Tibial artery (tissue), 4 donors: ENCODE measurements at places on chromosomes 6 and 20.

- H3K27ac ChIP-seq, result no peak overlapping the region
- DNase-seq, result no peak
- no peak overlapping the region for H3K4me3 ChIP-seq
- no peaks in the 10 kb centered on the region for H3K36me3 ChIP-seq
- H3K27me3 ChIP-seq, result no peaks in the 10 kb centered on the region
These were observed 146.0 kb upstream of the BEND6 start for GRCh38 chr6:56808871-56809359.

- H3K27ac ChIP-seq, result peak overlapping the region; percentile 40
- DNase-seq, result no peak
- no peak overlapping the region for H3K4me3 ChIP-seq
- H3K4me1 ChIP-seq, result peaks cover 23% of the 10 kb centered on the region
- no peaks in the 10 kb centered on the region for H3K36me3 ChIP-seq
These were observed 89.3 kb upstream of the JAG1 start for GRCh38 chr20:10763112-10763511.

- no peaks in the 10 kb centered on the region for H3K4me1 ChIP-seq
- H3K4me3 ChIP-seq, result no peak overlapping the region
- peaks cover 40% of the 10 kb centered on the region for H3K36me3 ChIP-seq
- H3K27me3 ChIP-seq, result no peaks in the 10 kb centered on the region
These were observed 29.1 kb upstream of the CALHM6 start for GRCh38 chr6:116431964-116432595.

GRCh38 chr20:11958855-11959254 lies 41.2 kb downstream of the BTBD3 start:
- no peaks in the 10 kb centered on the region for H3K4me1 ChIP-seq
- H3K4me3 ChIP-seq, result no peak overlapping the region
- no peaks in the 10 kb centered on the region for H3K36me3 ChIP-seq
- no peak for DNase-seq
- no peaks in the 10 kb centered on the region for H3K27me3 ChIP-seq

DNA sequence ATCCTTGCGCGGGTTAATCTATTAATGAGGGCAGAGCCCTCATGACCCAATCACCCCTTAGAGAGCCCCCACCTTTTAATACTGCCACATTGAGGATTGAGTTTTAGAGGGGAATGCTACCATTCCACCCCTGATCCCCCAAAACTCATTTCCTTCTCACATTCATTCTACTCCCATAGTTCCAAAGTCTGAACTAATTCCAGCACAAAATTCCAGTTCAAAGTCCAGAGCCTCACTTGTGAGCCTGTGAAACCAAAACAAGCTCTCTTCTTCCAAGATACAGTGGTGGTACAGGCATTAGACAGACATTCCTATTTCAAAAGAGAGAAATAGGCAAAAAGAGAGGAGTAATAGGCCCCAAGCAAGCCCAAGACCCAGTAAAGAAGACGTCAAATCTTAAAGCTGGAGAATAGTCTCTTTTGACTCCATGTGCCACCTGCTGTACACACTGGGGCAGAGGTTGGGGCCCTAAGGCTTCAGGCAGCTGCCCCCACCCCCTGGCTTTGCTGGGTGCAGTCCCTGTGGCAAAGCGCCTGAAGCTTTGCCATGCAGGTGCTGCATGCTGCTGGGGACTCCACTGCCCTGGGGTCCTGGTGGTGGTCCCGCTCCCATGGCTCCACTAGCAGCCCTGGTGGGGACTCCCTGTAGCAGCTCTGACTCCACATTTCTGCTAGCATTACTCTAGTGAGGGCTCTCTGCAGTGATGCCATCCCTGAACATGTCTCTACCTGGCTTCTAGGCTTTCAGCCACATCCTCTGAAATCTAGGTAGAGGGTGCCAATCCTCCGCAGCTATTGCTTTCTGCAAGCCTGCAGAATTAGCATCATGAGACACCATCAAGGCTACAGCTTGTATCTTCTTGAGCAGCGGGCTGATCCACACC lies 41.3 kb downstream of the RSPH3 start:
- DNase-seq, result no peak
- H3K27ac ChIP-seq, result no peak overlapping the region
- H3K27me3 ChIP-seq, result no peaks in the 10 kb centered on the region

- H3K27me3 ChIP-seq, result no peaks in the 10 kb centered on the region
- no peak overlapping the region for H3K27ac ChIP-seq
- H3K4me1 ChIP-seq, result peaks cover 19% of the 10 kb centered on the region
- no peaks in the 10 kb centered on the region for H3K36me3 ChIP-seq
- no peak overlapping the region for H3K4me3 ChIP-seq
These were observed 265.6 kb upstream of the JAG1 start for GRCh38 chr20:10939331-10939941.

GRCh38 chr6:13573669-13574110 lies 711 bp upstream of the SIRT5 start:
- DNase-seq, result peak; percentile 32
- H3K27me3 ChIP-seq, result peaks cover 5% of the 10 kb centered on the region
- H3K4me1 ChIP-seq, result peaks cover 4% of the 10 kb centered on the region

- H3K4me3 ChIP-seq, result peak overlapping the region; percentile 98
- no peaks in the 10 kb centered on the region for H3K27me3 ChIP-seq
- DNase-seq, result peak; percentile 48
These were observed 2.0 kb downstream of the TBX18 start for GRCh38 chr6:84762220-84763002.

DNA sequence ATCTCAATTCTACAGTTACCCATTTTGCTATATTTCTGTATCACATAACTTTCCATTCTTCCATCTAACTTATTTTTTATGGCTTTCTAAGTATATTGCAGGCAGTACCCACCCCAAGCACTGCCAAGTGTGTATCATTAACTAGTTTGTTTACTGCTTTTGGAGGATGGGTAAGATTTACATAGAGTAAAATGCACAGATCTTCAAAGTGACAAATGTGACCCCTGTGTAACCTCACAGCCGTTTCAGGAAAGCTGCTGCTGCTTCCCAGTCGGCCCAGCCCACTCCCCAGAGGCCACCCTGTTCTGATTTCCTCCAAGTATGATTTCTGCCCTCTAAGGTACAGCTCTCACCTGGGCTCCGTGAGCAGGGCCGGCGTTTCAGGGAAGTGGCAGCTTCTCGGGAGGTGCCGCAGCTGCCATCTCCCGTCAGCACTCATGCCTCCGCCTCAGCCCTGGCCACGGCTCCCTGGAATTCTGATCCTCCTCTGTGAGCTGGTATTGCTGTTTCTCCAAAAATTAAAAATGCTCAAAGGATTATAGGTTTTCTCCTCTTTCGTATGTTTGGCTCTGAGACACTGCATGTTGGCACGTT lies 15.0 kb upstream of the MAP1LC3A start:
- no peak for DNase-seq
- H3K4me1 ChIP-seq, result no peaks in the 10 kb centered on the region
- H3K4me3 ChIP-seq, result no peak overlapping the region
- no peak overlapping the region for H3K27ac ChIP-seq
- H3K36me3 ChIP-seq, result peaks cover 31% of the 10 kb centered on the region

GRCh38 chr6:80197474-80197873 lies 91.0 kb downstream of the BCKDHB start:
- DNase-seq, result no peak
- no peak overlapping the region for H3K4me3 ChIP-seq
- no peaks in the 10 kb centered on the region for H3K36me3 ChIP-seq
- no peaks in the 10 kb centered on the region for H3K4me1 ChIP-seq

- peaks cover 9% of the 10 kb centered on the region for H3K4me1 ChIP-seq
- H3K27me3 ChIP-seq, result no peaks in the 10 kb centered on the region
- no peak for DNase-seq
These were observed 18.6 kb upstream of the CST3 start for GRCh38 chr20:23656372-23656771.

DNA sequence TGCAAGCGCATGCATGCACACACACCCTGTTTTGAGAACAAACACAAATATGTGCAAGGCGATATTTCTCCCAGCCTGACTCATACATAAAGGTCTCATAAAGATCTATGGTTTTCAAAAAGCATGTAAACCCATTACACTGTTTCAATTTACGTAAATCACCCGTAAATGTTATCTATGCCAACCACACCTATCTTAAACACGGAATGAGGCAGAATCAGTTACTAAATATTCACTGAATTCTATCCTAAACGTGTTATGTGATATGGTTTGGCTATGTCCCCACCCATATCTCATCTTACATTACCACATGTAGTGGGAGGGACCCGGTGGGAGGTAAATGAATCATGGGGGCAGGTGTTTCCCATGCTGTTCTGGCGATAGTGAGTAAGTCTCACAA lies 621.6 kb downstream of the KIF16B start:
- H3K4me3 ChIP-seq, result no peak overlapping the region
- H3K27ac ChIP-seq, result no peak overlapping the region
- H3K4me1 ChIP-seq, result no peaks in the 10 kb centered on the region

DNA sequence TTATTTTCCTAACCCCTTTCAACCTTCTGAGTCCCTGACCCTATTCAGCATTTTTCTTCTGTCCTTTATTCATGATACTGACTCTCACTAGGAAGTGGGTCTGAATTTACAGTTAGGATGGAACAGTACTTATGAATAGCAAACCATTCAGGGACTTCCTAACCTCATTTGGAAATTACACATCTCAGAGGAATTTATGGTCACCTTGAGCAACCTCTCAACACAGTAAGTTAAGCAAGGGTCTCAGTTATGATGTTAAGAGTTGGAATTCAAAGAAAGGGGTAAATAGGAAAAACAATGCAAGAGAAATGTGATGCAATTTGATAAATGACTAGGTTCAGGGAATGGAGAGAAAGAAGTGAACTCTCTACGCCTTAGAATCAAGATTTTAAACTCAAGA lies 97.3 kb downstream of the GPR6 start:
- no peaks in the 10 kb centered on the region for H3K36me3 ChIP-seq
- DNase-seq, result no peak
- no peak overlapping the region for H3K4me3 ChIP-seq
- H3K27me3 ChIP-seq, result no peaks in the 10 kb centered on the region
- no peaks in the 10 kb centered on the region for H3K4me1 ChIP-seq
- no peak overlapping the region for H3K27ac ChIP-seq

DNA sequence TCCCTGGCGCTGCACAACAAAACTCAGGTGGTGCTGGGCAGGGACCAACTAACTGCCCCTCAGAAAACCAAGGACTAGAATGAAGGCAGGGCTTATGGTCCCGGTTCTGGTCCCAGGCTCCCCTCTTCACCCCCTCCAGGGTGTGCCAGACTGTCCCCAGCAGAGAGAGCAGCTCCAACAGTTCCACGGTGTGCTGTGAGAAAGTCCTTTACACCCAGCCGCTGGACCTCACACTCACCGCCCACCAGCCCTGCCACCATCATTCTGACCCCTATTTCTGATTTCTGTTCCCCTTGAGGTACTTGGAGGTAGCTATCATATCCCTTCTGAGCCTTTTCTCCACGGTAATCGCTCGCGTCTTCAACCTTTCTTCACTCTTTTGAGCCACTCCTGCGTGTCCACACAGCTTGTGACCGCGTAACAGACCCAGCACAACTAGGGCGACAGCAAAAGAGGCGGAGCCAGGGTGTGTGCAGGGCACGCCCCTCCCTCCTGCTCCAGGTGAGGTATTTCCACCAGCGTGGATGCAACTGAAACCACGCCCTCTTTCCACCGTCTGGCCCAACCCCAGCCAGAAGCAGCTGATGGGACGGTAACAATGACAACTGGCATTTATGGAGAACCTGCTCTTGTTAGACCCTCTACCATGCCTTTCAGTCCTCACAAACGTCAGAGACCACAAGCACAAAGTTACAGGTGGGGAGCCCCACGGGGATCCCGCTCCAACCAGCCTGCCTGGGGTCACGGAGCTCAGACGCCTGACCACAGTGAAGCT lies 2.3 kb downstream of the PXDC1 start:
- H3K36me3 ChIP-seq, result peaks cover 11% of the 10 kb centered on the region
- H3K4me3 ChIP-seq, result peak overlapping the region; percentile 97
- H3K4me1 ChIP-seq, result no peaks in the 10 kb centered on the region

DNA sequence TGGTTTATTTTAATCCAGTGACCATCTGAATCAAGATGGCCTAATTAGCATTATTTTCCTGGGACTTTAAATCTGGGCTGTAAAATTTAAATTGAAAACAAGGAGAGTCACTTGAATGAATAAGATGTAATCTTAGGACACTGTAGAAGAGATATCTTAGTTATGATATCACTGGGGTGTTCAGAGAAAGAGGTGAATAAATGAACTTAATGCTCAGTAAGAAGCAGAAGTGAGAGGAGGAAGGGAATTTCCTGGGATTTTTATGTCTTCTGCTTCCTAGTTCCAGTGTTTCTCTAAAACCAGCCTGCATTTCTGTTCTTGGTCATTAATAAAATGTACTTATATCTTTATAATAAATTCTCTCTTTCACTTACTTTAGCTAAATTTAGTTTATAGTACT lies 136.8 kb upstream of the PTPRK start:
- H3K4me1 ChIP-seq, result no peaks in the 10 kb centered on the region
- DNase-seq, result no peak
- no peaks in the 10 kb centered on the region for H3K27me3 ChIP-seq
- no peak overlapping the region for H3K27ac ChIP-seq
- no peaks in the 10 kb centered on the region for H3K36me3 ChIP-seq

DNA sequence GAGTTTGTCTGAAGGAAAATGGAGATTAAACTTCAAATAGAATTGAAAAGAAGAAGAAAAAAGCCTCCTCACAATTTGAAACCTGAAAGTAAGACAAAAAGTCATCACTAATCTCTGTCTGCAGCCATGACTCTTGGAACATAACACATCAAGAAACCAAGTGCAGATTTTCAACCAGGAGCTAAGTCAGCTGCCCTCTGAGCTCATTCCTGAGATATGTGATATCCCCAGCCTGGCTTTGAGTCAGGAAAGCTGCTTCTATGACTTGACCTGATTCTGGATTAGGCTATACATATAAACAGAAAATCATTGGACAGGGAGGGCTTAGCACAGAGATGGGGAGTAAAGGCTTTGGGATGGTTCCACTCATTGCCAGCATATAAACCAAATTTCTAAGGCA lies 891.4 kb downstream of the TFAP2A start:
- no peak overlapping the region for H3K27ac ChIP-seq
- DNase-seq, result no peak
- no peak overlapping the region for H3K4me3 ChIP-seq
- H3K27me3 ChIP-seq, result no peaks in the 10 kb centered on the region
- no peaks in the 10 kb centered on the region for H3K4me1 ChIP-seq

DNA sequence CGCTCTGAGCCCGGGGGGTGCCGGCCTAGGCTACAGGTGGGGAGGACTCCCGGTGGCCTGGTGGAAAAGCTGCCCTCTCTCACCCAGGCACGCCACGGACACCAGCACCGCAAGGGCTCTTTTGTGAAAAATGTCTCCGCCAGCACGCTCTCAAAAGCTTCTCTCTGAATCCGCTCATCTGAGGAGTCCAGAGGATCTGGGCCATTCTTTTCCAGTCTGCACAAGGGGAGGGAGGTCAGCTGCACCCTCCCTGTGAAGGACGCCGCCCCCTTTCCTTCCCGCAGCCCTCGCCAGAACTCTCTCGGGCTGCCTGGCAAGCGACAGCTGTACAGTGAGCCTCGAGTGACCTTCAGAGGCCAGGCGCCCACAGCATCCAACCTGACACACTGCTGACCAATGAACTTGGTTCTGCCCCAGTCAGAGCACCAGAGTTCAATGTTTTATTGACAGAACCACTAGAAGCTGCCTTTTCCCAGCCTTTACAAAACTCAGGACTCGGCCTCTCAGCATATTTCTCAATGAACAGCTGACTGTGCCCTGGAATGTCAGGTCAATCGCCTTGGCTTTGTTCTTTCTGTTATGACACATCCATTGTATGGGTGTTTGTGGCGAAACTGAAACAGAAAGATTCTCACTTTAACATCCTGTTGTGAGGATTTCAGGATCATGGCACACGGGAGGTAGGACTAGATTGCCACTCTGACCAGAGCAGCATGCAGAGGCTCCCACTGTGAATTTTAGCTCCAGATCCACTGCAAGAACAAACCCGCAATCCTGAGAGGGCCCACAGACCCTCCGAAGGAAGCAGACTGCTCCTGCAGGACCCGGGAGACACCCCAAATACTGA lies 26.7 kb downstream of the SERPINB9 start:
- peaks cover 13% of the 10 kb centered on the region for H3K4me1 ChIP-seq
- H3K27ac ChIP-seq, result peak overlapping the region; percentile 54
- peak overlapping the region; percentile 54 for H3K4me3 ChIP-seq
- H3K36me3 ChIP-seq, result no peaks in the 10 kb centered on the region
